ENCODE measurements at places on chromosomes 6 and 20. TPM values are rescaled to one million over a fixed set of nuclear protein-coding genes. Genes with fewer than 3 reads are reported as not detected.

Gene DDX39B
- 507 TPM for total RNA-seq

Gene MCHR2
- not detected for total RNA-seq

Gene PPP1R16B
- total RNA-seq: 144 TPM

Gene BRPF3
- total RNA-seq: 8.0 TPM

Gene TRIM27
- total RNA-seq: 54.3 TPM

Gene PARD6B
- total RNA-seq: 0.13 TPM

Gene PPP2R5D
- total RNA-seq: 45.3 TPM

Gene EMILIN3
- total RNA-seq: not detected

Gene OR2J3
- total RNA-seq: not detected

Gene ELOVL2
- not detected for total RNA-seq
